ENCODE measurements at places on chromosomes 12 and 14. TPM values are rescaled to one million over a fixed set of nuclear protein-coding genes. Genes with fewer than 3 reads are reported as not detected.

DNA sequence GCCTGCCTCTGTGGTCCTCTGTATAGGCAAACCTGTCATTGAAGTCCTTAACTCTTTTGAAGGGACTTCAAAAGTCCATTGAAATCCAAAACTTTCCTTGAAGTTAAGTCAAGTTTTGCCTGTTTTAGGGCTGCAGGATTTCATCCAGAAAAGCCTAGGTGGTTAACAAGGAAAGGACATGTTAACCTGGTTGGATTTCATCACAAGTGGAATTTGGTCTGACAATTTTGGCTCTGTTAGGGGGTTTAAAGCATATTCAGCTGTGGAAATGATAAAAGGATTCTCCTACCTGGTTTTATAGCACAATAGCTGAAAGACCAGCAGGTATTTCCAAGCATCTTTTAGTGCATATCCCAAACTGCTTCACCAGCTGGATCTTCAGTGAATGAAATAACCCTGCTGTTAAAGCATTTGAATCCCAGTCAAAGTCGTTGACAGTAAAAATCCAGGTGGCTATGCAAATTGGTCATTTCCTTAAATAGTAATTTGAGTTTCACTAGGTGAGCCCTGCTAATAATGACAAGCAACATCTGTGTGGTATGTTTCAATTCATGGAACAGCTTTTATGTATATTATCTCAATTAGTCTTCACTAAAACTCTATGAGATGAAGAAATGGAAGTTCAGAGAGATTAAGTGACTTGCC lies 400.5 kb downstream of the ETNK1 start:
- DNase-seq, result no peak

GRCh38 chr12:47824198-47824597 lies 4.5 kb upstream of the HDAC7 start:
- no peak for DNase-seq

The PTCSC3 gene
- total RNA-seq, result not detected

GRCh38 chr14:76775695-76776427 lies 14.6 kb downstream of the VASH1 start:
- no peak for DNase-seq

DNA sequence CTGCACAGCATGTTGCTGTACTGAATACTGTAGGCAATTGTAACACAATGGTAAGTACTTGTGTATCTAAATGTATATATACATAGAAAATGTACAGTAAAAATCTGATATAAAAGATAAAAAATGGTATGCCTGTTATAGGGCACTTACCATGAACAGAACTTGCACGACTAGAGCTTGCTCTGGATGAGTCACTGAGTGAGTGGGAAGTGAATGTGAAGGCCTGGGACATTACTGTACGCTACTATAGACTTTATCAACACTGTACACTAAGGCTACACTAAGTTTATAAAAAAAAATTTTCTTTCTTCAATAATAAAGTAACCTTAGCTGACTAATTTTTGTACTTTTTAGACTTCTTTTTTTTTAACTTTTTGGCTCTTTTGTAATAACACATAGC lies 24.2 kb upstream of the NEDD1 start:
- peak; percentile 82 for DNase-seq

The AQP2 gene
- total RNA-seq, result not detected

GRCh38 chr12:3086211-3086610 lies 9.0 kb downstream of the TSPAN9 start:
- no peak for DNase-seq

The SALL2 gene
- total RNA-seq, result 0.57 TPM
